ENCODE measurements at places on chromosomes 6 and 20. TPM values are rescaled to one million over a fixed set of nuclear protein-coding genes. Genes with fewer than 3 reads are reported as not detected.

The PRKN gene
- 3.9 TPM for polyA plus RNA-seq

The HSPA1L gene
- 3.4 TPM for polyA plus RNA-seq

The SLC22A23 gene
- 6.2 TPM for polyA plus RNA-seq

DNA sequence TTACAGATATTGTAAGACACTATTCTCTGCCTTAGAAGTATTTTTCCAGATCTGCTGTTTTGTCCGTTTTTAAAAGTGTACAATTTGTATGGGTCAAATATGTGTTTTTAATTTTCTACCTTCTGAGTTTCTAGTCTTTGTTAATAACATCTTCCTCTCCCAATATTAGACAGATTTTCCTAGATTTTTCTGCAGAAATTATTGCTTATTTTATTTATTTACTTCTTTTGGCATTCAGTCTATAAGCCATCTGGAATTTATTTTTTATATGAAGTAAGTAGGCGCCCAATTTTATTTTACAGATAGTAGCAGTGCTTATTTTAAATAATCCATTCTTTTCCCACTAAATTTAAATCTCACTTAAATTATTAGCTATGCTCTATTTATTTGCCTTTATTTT is 103.1 kb upstream of the PLEKHG1 start:
- DNase-seq, result peak; percentile 52

The SRXN1 gene
- 11.4 TPM for polyA plus RNA-seq
